ENCODE measurements at places on chromosomes 12 and 14.

DNA sequence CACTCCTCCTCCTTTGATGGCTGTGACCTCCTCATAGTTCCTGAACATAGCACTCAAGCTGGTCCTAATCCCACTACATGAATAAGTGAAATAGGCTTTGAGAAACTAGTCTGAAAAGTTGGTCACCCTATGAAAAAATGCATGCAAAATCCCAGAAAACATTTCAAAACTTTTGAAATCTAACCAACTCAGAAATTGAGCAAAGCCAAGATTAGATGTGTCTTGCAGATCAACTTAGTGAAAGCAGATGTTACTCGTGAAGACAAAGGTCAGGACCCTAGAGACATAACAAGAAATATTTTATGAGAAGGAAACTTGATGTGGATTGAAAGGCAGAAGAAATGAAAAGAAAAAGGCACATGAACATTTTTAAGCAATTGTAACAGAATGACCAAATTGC lies 63.3 kb downstream of the TSHR start:
- DNase-seq = no peak

DNA sequence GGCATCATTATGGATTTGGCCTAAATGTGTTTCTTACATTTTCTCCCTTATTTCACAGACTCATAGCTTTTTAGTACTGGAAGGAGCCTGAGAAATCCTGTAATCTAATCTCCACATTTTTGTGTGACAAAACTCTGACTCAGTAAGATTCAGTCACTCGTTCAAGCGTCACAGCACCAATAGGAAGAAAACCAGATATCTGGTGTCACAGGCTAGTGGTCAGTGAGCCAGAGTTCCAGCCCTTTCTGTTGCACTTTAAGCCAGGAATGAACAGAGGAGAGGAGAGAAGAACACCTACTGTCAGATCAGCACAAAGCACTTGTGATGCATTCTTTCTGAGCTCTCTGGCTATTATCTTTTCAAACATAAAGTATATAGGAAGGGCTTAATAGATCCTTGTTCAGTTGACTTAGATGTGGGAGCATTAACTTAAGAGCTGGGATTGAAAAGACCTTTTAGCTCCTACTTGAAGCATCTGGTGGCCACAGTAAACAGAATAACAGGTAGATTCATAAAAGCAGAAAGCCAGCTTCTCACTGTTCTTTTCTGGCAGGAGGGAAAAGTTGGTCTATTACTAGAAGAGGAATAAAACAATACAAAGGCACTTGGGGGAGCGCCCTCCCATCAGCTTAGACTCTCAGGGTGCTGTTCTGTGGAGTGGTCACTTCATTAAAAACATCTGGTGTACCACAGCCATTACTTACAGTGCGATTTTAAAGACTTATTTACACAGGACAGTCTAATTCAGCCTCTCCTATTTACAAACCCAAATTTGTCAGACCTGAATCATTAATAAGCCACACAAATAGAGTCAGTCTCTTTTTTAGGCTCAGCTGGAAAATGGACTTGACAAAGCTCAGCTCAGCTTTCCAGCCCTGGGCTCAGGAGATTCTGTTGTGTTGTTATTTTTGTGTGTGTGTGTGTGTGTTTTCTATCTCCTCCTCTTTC lies 12.2 kb upstream of the NID2 start:
- peak; percentile 14 for DNase-seq

GRCh38 chr12:5556033-5556614 lies 124.2 kb downstream of the NTF3 start:
- no peak for DNase-seq

DNA sequence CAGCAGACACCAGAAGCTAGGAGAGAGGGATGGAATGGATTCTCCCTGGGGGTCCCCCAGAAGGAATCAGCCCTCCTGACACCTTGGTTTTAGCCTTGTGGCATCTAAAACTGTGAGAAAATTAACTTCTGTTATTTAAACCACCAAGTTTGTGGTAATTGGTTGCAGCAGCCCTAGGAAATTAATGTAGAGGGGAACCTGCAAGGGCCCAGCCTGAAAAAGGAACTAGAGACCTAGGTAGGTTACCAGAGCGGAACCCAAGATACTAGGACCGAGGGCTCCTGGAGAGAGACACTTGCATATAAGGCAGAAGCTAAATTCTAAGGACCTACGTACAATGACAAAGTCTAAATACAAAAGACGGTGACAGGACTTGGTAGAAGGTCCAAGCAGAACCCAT lies 8.1 kb upstream of the DENND5B start:
- DNase-seq = no peak

DNA sequence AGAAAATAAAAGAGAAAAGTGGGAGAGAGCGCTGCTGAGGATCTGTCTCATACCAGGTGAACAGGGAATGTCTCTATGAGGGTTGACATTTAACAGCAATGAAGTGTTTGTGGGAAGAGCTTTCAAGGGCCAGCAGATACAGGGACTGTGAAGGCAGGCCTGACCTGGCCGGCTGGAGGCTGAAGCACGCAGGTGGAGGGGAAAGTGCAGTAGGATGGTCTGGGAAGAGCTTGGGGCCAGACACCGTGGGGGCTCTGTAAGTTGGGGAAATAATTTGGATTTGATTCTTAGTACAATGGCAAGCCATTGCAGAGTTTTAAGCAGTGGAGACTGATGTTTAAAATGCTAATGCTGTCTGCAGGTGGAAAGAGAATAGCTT lies 23.8 kb upstream of the DHRS2 start:
- DNase-seq = no peak

- peak; percentile 26 for DNase-seq
Measured at GRCh38 chr12:13250416-13250815, 53.9 kb downstream of the EMP1 start.

DNA sequence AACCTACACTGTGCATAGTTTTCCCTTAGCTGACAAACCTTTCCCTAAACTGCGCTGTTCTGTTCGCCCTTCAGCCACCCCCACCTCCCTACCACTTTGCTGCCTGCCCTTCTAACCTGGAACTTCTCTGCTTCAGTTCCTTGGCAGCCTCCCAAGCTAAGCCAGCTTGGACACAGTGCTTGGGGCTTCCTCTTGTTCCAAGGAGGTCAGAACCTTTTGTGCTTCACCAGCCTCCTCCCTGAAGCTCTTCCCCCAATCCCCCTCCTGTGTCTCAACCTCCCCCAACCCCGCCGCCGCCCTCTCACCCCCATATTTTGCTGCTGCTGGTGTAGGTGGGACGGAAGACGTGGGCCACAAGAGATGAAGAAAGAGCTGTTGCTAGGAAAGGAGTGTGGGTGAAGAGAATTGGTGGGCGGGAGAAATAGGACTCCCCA lies 8.1 kb upstream of the RIC8B start:
- DNase-seq = no peak

DNA sequence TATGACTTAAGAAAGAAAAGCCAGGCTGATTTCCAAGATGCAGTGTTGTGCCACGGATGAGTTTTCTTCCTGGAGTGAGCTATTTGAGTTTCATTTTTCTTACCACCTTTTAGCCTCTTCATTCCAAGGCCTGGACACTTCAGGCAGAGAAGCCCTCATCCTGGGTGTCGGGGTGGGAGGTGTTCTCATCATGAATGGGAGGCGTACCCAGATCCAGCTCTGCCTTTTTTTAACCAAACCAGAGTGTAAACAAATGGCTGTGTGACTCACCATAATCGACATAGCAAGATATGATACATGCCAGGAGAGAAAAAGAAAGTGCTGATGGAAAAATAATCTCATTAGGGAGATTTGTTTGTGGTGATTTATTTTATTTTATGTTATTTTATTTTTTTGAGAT lies 79.9 kb downstream of the ARF6 start:
- DNase-seq = peak; percentile 83

DNA sequence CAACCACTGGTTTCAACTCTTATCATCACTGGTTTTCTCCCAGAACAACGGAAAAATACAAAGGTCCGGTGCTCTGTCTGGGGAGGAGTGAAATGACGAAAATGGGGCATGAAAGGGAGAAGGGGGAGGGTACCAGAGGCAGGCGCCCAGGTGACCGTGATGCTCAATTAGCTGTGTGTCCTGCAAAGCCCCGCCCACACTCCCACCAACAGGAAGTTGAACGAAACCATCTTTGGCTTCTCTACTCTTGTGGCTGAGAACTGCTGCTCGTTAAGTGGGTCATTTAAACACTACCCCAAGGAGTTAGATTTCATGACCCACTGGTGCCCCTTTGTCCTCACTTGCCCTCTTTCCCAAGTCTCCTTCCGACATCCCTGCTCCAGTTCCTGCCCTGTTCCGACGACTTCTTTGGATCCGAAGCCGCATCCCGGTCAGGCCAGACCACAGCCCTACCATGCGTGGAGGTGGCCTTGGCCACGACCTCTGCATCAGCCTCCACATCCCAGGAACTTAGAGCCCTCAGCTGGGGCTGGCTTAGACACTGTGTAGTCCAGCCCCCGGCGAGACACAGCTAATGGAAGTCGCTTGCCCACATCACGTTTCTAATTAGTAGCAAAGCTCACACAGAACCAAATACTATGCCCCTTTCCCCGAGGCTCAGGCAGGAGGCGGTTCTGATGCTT lies 11.4 kb upstream of the LRTM2 start:
- DNase-seq = no peak

DNA sequence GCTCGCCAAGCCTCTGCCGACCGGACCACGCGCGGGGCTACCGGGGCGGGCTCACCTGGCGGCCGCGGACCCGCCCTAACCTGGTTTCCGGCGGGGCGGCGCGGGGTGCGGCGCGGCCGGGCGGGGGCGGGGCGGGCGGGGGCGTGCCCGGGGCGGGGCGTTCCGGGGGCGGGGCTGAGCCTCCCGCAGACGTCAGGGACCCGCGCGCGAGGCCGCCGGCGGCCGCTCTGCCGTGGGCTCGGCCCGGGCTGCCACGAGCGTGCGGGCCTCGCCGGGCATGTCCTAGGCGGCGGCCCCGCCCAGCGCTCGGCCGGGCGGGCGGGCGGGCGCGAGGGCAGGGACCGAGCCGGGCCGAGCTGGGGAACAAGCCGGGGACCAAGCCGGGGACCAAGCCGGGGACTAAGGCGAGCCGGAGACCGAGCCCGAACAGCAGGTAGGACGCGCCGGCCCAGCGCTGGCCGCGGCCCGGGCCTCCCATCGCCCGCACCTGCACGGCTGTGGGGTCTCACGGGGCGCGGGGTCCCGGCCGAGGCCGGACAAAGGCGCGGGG lies at the start of gene CEP170B:
Gene CEP170B, plus strand, starts transcription at position 188 of the 550 bp plus-strand sequence. CDS start 3,183 bp downstream, outside the sequence.
- peak; percentile 6 for DNase-seq

DNA sequence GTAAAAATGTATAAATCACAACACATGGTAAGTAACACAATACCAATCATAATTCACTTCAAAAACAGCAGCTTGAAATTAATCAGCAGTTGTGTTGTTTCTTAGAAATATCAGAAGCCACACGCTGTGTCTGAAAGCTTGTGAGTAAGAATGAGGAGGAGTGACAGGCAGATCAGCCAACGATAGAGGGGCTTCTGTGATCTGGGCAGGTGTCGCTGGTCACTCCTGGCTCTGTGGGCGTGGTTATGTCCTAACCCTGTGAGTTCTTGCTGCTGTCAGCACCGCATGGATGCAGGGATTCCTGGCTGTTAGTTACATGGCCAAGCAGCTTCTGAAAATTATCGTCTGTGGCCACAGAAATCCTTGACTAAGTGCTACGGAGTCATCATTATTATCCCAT lies 123.4 kb downstream of the SLC25A47 start:
- DNase-seq = no peak

GRCh38 chr14:91047174-91047753 lies 13.2 kb downstream of the RPS6KA5 start:
- DNase-seq = no peak

DNA sequence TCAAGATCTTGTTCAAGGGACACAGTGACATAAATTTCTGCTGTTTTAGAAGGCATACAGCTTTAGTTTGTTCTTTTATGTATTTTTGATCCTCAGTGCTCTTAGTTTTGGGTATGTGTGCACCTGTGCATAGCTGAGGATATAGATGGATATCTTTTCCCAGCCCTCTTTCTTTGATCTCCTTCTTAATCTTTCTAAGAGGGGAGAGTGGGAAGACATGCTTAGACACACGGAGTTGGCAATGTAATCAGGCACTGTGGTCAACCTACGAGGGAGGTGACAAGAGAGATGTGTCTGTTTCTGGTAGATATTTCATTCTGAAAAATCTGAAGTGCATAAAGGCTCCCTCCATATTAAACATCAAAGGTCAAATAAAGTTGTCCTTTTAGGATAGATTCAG lies 340.6 kb downstream of the TMEM132D start:
- no peak for DNase-seq

GRCh38 chr12:43102546-43103264 lies 449.3 kb downstream of the ADAMTS20 start:
- DNase-seq = no peak

GRCh38 chr12:105823810-105824209 lies 314.9 kb downstream of the NUAK1 start:
- DNase-seq = no peak

DNA sequence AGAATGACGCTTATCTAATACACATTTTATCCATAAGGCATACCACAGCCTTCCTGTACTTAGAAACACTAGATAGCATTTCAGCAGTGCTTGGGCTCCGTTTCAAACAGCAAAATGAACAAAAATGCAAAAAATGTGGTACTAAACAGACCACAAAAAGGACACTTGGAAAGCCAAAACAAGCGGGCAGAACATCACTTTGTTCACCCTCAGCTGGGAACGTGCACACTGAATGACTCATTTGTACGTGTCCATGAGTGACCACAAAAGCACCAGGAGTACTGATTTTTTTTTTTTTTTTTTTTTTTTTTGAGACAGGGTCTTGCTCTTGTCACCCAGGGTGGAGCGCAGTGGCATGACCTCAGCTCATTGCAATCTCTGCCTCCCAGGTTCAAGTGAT lies 8.9 kb upstream of the FOXN3 start:
- DNase-seq = no peak

- DNase-seq = no peak
Measured at GRCh38 chr12:1838994-1839365, 18.6 kb downstream of the LRTM2 start.

DNA sequence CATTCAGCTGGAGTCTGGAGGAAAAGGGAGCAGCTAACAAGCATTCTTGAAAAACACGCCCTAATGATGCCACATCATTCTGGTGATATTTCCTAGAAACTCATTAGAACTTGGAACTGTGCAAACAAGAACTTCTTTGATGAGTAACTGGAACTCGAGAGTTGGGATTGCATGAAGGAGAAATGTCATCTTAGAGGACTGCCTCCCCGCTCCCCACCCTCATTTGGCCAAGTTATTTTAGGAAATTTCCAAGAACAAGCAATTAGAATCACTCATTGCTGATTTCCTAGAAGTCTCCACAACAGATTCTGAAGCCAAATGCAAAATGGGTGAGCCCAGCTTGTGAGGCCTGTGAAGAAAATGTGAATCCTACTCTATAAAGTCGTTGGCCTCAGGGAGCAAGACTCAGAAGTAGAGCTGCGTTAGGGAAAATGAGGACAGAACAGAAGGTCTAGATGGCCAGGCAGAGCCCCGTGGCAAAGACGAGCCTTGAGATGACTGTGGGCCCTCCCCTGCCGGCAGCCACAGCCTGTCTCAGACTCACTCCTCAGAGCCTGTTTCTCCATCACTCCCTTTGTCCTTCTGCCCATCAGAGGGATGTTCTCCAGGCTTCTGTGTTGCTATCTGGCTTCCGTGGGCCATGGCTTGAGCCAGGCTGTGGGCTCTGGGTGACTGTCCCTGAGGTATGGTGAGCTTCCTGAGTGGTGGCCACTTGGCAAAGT lies 38.4 kb downstream of the RTL1 start:
- no peak for DNase-seq
